ENCODE measurements at places on chromosomes 12 and 14.
A peak's percentile ranks its signal among the peaks of the same experiment; 100 is the strongest.

DNA sequence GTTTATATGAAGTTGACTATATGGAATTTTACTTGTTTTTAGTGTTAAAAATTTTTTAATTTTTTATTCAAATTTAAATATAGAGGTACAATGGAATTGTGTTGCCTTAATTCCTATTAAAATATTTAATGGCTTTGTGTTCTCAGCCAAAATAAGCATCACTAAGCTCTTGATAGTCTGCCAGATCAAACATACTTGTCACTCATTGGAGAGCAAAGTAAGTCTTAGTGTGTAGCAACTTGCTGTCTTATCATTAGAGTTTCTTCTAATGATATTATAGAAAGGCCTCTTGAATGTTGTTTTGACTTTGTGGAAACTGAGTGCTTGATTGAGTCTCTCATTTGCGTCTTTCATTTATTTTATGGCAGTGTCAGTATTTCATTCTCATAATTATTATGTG is 10.7 kb downstream of the SFSWAP start:
- no peak for DNase-seq

- DNase-seq = no peak
Measured at GRCh38 chr14:104522926-104523545, 56.5 kb upstream of the C14orf180 start.

DNA sequence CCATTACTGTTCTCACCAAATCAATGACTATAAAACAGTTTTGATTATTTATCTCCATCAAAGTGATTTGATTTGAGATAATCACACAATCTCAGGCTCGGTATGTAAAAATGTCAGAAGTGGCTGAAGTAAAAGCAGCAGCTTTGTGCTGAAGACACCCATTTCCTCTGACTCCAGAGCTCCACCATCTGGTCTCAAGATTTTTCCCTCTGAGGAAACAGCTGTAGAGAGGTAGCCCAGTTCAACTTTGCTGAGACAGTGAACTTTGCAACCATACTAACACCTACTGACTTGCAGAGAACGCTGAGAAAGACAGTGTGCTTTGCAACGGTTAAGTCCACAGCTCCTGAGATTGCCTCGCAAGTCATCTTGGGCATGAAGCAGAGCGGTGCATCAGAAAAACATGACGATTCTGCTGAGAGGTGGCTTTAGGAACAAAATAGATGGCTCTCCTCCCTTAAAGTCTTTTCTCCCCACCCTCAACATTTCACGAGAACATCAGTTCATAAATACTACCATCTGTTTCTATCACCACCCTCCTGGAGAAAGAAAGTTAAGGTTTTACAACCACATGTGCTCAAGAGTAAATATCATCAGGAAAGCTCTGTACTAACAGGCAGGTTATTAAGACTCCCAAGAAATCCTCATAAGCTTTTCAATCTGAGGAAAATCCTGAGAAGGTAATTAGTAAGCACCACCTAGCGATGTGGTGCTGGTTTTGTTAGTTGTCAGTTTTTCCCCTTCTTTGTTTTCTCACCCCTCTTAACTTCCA is 34.8 kb downstream of the HIGD1C start:
- DNase-seq = peak; percentile 22

DNA sequence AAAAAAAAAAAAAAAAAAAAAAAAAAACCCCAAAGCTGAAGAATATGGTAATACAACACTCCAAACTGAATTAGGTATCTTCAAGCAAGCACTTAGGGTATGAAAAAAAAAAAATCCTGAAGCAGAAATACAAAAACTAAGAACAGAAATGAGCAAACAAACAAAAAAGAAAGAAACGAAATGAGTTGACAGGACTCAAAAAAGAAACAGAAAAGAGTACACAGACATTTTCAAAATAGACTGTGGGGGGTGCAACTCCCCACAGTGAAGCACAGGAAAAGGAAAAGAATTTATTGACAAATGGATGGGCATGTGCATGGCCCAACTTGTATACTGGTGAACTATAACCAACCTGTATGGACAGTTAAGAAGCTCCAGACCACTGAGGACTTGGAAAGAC is 24.6 kb downstream of the RPS6KA5 start:
- no peak for DNase-seq

GRCh38 chr14:50954811-50955372 is 10.6 kb upstream of the PYGL start:
- DNase-seq = peak; percentile 30

DNA sequence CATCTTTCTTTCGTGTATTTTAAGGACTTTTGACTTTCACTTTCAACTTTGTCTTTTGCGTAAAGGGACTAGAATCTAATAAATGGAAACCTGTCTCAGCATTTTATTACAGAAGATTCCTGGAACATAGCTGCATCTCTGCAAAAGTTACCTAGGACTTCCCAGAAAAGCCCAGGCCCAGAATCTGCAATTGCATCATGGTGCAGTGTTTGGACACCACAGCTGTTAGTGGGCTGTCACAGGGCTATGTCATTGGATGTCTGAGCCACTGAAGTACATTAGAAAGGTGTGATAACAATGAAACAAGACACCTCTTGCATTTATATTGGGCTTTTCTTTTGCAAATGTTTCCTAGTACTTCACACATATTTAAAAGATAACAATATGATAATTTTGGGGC is 199.9 kb upstream of the IGF1 start:
- no peak for DNase-seq

- no peak for DNase-seq
Measured at GRCh38 chr12:34395056-34396005, 373.0 kb downstream of the ALG10 start.

- DNase-seq = no peak
Measured at GRCh38 chr14:92430686-92431085, 82.9 kb upstream of the RIN3 start.

DNA sequence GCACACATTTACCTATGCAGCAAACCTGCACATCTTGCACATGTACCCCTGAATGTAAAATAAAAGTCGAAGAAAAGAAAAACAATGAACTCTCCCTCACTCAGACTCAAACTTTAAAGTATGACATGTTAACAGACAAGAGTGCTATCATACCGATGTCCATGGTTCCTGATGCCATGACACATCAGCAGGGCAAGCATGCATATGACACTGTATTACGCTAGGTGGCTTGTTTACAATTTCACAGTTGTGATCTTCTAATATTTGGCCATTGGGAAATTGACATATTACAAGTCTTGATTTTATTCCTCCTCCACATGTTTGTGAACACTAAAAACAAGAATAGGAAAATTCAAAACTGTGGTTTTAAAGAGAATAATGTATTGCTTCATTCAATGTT is 126.6 kb downstream of the ADAMTS20 start:
- DNase-seq = no peak

DNA sequence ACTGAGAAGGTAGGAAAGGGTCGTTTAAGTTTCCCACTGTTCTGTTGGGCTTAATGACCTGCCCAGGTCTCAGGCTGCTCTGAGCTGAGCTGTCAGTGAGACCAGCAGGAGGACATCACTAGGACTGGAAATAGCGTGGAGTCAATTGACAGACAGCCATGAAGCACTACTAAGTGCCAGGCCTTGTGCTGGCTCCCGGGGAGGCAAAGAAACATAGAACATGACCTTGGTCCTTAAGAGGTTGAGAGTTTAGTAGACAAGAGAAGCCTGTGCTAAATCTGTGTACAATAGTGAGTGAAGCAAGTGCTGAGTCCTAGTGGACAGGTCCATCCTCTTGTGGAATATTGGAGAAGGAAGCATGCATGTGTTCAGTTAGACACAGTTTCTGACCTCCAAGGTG is 239.2 kb downstream of the CACNA1C start:
- no peak for DNase-seq

GRCh38 chr12:92218394-92219077 is 72.9 kb upstream of the BTG1 start:
- DNase-seq = no peak

- no peak for DNase-seq
Measured at GRCh38 chr14:41799817-41800216, 193.1 kb downstream of the LRFN5 start.

DNA sequence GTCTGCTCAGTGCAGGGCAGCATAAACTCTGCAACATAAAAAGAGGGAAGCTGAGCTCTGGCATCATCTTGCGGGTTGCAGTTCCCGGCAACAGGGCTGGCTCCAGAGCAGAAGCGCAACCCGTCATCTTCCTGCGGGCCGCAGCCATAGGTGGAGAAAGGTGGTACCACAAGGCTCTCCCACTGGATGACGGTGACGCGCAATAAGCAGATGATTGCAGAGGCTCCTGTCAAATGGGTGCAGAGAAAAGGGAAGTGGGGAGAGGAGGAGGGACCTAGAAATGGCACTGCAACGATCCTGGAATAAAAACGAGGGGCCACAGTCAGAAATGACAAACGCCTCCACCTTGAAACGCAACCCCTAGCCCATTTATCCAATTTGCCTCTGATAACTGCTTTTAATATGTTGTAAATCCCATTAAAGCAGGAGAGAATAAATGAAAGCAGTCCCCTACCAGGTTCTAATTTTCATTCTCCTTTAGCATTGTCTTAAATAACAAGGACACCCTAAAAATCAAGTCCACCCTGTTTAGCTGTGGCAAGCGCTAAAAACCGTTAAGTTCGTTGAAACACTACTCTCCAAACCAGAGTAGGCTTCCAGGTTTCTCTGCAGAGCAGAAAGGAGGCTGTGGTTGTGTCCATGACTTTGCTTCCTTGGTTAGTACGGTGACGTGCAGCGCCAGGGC is 30.9 kb upstream of the TUBA1C start:
- DNase-seq = peak; percentile 71

GRCh38 chr12:108649669-108650068 is 16.0 kb upstream of the SELPLG start:
- no peak for DNase-seq

DNA sequence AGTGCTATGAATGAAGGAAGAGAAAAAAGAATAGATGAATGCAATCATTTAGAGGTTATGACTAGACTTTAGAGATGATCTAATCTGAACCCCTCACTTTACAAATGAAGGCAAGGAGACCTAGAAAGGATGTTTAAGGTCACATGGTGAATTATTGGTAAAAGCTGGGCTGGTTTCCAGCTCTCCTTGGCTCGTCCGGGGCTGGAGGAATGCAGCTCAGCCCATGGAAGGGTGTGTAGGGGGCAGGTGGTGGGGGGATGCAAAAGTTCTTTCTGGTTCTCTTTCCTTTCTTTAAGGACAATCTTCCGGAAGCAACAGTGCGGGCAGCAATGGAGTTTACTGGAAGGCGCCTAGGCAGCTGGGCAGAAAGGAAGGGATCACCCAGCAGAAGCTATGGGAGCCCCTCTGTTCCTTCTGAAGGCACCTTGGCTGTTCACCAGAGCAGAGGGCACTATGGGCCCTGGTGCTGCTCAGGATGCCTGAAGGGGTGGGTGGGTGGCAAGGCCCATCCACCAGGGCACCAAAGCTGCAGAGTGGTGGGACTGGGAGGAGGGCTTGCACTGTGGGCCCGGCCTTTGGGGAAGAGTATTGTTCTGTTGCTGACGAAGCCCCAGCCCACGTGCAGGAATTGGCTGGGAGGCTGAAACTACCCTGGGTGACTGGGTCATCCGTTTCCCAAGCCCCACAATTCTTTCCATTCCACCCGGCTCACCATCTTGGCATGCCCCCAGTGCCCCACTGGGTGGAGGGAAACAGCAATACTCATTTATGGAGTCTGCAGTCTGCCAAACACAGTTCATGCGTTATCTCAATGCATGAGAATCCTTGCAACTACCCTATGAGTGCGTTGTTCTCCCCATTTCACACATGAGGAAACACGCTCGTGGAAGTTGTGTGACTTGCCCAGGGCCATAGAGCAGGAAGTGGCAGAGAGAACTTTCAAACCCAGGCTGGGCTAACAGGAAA is 78.2 kb downstream of the IRF2BPL start:
- DNase-seq = no peak

- no peak for DNase-seq
Measured at GRCh38 chr14:31992011-31992447, 85.1 kb upstream of the ARHGAP5 start.

GRCh38 chr14:61644175-61644574 is 51.1 kb upstream of the HIF1A start:
- no peak for DNase-seq
